ENCODE measurements at places on chromosomes 12 and 14. TPM values are rescaled to one million over a fixed set of nuclear protein-coding genes. Genes with fewer than 3 reads are reported as not detected.
A peak's percentile ranks its signal among the peaks of the same experiment; 100 is the strongest.

The POLR3B gene
- 5.7 TPM for total RNA-seq

The DHRS4 gene
- total RNA-seq = 42.7 TPM

The KCNJ8 gene
- not detected for total RNA-seq

The DIO2 gene
- not detected for total RNA-seq

The RBP5 gene
- total RNA-seq = 0.22 TPM

The NTF3 gene
- total RNA-seq = under 0.01 TPM

The GXYLT1 gene
- total RNA-seq = 12.0 TPM

The MANSC4 gene
- total RNA-seq = not detected

The AQP2 gene
- not detected for total RNA-seq

The HSPB8 gene
- total RNA-seq = 1.4 TPM

The ASPG gene
- total RNA-seq = not detected

The PRPH gene
- not detected for total RNA-seq

The STAB2 gene
- 5.7 TPM for total RNA-seq

The CEP128 gene
- 3.1 TPM for total RNA-seq

GRCh38 chr14:56102941-56103340, 15.3 kb upstream of the PELI2 start:
- no peak for DNase-seq

DNA sequence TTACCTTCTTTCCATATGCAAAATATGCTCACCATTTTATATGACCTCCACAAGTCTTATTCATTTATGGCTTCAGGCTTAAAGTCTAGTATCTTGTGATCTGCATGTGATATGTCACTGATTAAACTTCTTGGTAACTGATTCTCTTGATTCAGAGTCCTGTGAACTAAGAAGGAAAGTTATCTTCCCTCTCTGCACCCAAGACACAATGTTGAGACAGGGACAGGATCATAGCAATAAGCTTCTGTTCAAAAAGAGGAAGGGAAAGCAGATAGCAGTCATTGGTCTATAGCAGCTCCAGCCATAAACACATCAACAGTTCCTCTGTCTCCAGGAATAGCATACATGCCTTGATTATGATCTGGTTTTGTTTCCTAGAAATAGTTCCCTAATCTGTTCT, 103.1 kb downstream of the UNC79 start:
- DNase-seq = no peak

- DNase-seq = no peak
Observed at GRCh38 chr12:122148657-122149056, 25.4 kb downstream of the IL31 start.

DNA sequence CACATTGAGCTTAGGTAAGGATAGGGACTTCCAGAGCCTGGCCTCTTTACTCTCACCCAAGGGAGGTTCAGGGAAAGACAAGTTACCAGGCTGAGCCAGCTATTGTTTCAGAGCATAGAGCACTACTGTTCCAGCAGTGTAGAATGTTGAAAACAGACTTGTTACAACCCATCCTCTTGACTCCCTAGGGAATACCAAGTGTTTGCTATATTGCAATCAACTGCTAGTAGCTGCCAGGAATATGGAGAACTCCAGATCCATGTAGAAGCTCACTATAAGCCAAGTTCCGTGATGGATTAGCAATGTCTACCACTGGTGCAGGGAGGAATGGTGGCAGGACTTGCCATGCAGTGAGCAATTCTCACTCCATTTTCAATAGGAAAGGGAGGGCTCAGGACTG, 199.8 kb upstream of the RBM19 start:
- no peak for DNase-seq

GRCh38 chr14:33061667-33062325, 123.1 kb downstream of the NPAS3 start:
- no peak for DNase-seq

DNA sequence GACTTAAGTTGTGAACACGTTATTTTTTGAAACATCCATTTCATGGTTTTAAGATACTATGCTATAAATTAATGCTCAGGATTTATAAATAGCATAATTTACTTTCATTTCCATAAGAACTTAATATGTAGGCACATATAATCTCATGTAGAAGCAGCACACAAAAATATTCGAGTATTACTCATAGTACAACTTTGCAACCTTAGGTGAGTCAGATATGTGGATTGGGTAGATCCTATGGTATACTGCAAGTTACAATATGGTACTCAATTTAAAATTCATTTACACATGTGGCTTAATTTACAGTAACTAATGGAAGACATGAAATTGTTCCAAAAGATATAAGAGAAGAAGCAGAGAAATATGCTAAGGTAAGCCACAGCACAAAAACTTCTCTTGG, 26.0 kb downstream of the PSMA3 start:
- no peak for DNase-seq

DNA sequence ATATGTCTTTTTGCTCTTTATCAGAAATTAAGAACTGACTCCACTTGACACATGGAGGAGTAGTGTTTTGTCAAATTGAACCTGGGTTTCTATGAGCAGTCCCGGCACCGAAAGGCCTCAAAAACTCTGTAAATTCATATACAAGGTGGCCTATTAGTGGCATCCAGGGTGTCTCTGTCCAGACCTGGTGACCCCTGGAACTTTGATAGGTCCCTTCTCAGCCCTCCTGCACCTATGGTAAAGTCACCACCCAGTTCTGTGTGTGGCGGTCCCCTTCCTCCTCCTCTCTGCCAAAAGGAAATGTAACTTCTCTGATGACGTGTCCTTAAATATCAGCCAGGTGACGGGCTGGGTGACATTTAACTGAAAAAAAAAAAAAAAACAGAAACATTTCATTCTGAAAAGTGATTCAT, 204.0 kb upstream of the FOXN3 start:
- DNase-seq = no peak

GRCh38 chr14:96567289-96567899, 65.2 kb downstream of the PAPOLA start:
- DNase-seq = peak; percentile 55

- no peak for DNase-seq
Observed at GRCh38 chr12:1418144-1418543, 176.2 kb downstream of the FBXL14 start.

DNA sequence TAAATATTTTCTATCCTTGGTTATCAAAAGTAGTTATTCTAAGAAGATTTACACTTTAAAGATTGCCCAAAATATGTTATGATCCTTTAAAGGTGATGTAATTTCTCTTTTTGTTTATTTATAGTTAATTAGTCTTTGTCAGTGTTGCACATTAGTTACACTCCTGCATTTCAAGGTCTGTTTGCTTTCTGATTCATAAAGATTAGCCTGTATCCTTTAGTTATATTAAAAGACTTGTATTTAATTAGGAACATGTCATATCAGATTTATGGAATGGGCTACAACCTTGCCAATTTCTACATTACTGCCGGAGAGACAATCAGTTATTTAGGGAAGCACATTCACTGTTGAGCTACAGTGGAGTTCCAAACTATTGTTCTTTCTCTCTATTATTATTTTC, 3.5 kb downstream of the EPYC start:
- DNase-seq = no peak

GRCh38 chr14:92728759-92729364, 19.6 kb downstream of the LGMN start:
- DNase-seq = peak; percentile 75

GRCh38 chr12:49200919-49201594, 12.2 kb upstream of the TUBA1A start:
- DNase-seq = peak; percentile 92

DNA sequence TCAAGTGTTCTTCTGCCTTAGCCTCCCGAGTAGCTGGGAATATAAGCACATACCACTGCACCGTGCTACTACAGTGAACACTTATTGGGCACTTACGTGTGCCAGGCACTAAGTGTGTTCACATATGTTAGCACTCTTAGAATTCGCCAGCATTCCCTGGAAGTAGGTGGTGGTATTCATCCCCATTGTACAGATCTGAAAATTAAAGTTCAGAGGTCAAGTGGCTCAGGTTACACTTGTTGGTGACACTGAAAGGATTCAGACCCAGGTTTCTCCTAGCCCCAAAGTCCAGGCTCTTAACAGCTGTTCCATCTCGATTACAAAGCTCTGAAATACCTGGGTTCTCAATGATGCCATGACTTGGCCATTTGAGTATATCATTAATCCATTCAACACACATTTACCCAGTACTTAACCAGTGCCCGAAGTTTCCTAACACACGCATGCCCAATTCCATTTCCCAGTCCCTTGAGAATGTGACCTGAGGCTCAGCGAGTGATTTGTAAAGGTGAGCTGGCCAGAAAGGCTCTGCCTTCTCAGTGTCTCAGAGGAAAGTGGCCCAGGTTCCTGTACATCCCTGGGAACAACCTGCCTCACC, 4.8 kb downstream of the MVK start:
- no peak for DNase-seq

DNA sequence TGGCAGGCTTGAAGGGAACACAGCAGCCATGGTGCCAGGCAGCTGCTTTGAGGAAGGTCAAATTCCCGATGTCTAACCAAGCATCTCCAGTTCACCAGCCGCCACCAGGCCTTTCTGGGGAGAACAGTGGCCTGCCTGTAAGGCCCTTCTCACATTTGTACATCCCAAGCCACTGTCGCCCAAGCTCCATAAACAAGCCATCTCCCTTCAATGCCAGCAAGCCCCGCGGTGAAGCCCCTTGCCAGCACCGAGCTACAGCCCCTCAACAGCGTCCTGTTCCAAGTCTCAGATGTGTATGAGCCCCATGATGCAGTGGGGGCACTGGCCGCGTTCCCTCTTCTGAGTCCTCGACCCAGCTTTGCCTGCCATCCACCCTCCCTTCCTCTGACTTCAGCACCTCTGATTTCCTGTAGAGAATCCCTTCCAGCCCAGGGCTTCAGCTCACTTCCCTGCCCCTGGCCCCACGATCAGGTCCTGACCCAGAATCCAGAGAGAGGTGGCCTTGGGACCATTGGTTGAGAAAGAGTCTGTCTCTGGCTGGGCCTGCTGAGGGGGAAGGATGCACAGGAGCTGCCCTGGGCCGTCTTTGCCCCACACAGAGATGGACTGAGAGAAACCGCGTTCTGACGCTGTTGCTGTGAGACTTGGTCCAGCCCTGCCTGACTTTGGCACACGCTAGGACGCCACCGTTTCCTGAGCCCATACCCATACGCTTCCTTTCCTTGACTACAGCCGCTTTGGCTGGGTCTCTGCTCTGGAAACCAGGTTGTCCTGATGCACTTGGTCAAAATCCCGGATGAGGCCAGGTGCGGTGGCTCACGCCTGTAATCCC, 1.9 kb upstream of the MMP17 start:
- no peak for DNase-seq

- DNase-seq = no peak
Observed at GRCh38 chr14:78170203-78170602, at the start of gene NRXN3. TSS of gene NRXN3 (plus strand) at chr14:78170373. CDS start at chr14:78243094, 72,721 bp downstream.

- DNase-seq = peak; percentile 2
Observed at GRCh38 chr14:22419620-22420019, 169.4 kb downstream of the DAD1 start.

GRCh38 chr12:5565933-5566599, 134.2 kb downstream of the NTF3 start:
- no peak for DNase-seq

DNA sequence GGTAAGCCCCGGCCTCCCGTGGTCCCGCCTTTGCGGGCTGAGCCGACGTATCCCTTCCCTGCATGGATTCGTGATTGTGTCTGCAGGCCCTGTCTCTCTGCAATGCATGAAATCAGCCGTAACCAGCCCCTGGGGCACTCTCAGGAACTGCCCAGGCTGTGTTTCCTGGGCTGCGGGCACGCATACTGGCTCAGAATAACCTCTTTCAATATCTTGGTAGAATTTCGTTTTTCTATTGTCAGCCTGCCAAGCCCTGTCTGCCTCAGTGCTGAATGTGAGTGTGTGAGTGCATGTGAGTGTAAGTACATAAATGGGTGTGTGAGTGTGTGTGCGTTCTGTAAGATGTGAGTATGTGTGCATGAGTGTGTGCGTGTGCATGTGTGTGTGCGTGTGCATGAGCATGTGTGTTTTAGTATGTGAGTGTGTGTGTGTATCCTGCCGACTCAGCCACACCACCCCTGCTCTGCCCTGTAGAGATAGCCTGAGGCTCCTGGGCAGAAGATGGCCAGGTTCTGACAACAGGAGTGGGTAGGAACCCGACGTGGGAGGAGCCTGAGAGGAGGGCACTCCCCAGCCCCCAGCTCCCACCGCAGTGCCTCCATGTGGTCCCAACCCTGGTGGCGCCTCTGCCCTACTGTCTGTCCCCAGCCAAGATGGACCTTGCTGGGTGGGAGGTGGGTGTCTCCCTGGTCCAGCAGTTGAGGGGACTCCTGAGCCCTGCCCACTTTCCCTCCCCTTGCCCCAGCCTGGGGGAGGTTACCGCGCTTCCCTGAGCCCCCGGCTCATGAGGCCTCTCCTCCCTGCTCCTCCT, 268.8 kb downstream of the ADGRD1 start:
- peak; percentile 21 for DNase-seq

- DNase-seq = no peak
Observed at GRCh38 chr12:92341065-92341668, 195.5 kb upstream of the BTG1 start.

GRCh38 chr12:121190523-121191031, 19.4 kb upstream of the P2RX4 start:
- peak; percentile 91 for DNase-seq

DNA sequence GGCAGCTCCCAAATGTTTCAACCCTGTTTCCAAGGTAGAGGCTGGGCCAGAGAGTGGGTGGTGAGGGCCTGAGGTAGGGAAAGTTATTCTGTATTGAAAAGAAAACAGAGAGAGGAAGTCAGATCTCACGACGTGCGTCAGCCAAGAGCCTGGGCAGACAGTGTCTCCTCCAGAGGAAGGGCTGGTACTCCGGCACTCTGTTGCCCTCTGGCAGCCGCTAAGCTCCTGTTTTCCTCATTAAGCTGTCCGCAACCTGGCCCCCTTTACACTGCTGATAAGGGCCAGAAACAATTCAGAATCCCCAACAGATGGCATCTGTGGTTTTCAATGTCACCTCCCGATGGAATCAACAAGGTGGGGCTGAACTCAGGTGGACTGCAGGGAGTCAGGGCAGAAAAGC, 26.0 kb upstream of the LTBP2 start:
- peak; percentile 18 for DNase-seq
